Brain pericyte (primary cell): ENCODE measurements at places on chromosomes 4 and X.
A peak's percentile ranks its signal among the peaks of the same experiment; 100 is the strongest.

DNA sequence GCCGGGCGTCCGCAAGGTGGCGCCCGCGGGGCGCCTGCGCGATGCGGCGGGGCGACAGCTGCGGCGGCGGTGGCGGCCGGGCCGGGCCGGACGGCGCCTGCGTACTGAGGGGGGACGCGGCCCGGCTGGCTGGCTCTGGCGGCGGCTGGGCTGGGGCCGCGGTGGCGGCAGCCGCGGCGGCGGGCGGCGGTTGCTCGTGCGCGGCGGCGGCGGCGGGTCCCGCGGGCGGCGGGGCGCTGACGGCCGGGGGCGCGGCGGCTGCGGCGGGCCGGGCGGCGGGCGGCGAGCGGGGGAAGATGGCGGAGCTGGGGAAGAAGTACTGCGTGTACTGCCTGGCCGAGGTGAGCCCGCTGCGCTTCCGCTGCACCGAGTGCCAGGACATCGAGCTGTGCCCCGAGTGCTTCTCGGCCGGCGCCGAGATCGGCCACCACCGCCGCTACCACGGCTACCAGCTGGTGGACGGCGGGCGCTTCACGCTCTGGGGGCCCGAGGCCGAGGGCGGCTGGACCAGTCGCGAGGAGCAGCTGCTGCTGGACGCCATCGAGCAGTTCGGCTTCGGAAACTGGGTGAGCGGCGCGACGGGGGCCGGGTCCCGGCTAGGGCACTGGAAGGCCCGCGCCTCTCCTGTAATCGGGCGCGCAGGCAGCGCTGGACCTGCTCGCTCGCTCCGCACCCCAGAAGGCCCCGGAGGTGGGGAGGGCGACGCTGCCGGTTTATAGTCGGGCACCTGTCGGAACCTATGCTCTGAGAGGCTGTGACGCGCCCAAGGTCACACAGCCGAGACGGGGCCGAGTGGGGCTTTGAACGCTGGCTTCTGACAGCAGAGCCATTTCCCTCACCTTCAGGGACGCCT is at the start of gene TADA2B:
TADA2B (plus strand) TSS at position 89 of the 853 bp plus-strand sequence; CDS start at position 297, 208 bp downstream.
- DNase-seq, result no peak

DNA sequence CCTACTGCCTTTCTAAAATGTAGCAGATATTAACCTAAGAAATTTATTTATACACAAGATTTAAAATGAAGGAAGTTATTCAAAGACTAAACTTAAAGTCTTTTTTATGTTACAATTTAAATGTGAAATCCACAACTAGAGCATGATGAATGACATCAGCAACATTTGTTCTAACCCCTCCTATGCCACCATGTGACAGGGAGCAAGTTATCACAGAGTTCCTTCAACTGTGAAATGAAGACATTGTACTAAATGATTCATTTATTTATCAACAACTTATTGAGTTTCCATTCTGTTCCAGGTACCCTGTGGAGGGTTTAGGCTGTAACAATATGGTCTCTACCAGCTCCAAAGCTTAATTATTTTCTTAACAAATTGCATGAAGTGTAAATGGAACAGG is 76.9 kb downstream of the SLC39A8 start:
- no peak for DNase-seq

GRCh38 chrX:40471965-40472648 is 108.7 kb upstream of the ATP6AP2 start:
- no peak for DNase-seq

GRCh38 chrX:40544343-40545266 is 36.2 kb upstream of the ATP6AP2 start:
- DNase-seq, result no peak

DNA sequence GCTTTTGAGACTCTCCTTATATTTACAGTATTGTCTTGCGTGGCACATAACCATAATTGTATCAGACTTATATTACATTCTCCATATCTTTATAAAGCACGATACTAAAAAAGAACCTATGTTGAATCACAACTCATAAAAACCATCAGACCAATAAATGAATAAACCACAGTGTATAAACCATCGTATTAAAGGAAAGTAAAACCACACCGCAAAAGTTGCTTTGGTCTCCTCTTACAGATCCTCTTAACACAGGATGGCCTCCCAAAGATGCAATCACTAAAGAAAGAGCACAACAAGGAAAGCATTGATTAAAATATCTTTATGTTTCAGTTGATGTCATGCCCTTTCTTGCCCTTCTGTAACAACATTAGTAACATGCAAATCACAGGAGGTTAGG is 437.9 kb downstream of the AFF2 start:
- no peak for DNase-seq

- DNase-seq, result no peak
These were observed 116.7 kb upstream of the TMEM164 start for GRCh38 chrX:109886122-109886761.

DNA sequence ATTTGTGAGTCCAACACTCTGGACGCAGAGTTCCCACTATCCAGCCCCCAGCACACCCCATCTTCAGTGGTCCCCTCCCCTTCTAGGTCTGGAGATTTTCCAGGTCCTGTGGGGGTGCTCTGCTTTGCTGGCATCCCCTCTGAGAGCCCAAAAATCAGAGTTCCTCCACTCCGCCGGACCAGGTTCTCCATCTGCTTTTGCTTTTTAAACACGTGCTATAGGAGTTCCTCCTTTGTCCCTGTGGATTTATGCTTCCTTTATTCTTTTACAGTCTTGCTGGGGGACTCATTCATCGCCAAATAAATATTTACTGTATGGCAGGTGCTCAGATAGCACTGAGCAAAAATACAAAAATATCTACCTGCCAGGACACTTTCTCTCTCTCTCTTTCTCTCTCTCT is 324.7 kb downstream of the STK32B start:
- DNase-seq, result no peak

GRCh38 chrX:39262641-39263040 is 461.4 kb downstream of the MID1IP1 start:
- DNase-seq, result no peak

DNA sequence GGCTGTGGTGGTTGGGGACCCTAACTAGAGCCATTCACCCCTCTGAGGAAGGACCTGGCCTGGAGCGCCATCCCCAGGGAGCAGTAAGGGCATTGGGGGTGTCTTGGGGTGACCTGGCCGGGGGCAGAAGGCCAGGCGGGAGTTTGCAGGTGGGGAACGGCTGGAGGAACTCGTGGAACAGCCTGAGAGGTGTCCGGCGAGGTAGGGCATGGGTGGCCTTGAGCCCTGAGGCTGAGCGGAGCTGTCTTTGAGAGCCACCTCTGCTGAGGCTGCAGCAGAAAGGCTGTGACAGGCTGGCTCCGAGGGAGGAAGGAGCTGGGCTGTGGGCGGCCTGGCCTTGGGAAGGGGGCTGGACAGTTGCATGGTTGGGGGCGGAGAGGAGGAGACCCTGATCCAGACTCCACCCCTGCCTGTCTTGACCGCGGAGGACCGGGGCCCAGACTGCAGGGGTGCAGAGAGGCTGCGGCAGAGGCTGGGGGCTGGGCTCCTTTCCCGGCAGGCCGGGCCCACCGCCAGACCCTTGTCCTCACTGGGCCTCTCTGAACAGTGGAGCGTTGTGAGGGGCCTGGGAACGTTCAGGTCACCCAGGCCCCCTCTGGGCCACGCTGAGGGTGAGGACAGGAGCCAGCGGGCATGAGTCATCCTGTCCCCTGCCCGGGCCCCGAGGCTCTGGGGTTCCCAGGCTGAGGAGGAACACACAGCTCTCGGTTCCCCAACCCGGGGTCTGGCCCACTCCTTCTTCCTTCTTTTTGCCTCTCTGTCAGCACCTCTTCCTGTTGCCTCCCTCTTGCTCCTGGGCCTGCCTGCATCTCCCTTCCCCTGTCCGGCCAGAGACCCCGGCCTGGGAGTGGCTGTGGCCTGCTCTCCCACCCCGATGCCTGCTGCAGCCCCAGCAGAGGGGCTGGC is 8.1 kb downstream of the SH3BP2 start:
- DNase-seq, result peak; percentile 84

DNA sequence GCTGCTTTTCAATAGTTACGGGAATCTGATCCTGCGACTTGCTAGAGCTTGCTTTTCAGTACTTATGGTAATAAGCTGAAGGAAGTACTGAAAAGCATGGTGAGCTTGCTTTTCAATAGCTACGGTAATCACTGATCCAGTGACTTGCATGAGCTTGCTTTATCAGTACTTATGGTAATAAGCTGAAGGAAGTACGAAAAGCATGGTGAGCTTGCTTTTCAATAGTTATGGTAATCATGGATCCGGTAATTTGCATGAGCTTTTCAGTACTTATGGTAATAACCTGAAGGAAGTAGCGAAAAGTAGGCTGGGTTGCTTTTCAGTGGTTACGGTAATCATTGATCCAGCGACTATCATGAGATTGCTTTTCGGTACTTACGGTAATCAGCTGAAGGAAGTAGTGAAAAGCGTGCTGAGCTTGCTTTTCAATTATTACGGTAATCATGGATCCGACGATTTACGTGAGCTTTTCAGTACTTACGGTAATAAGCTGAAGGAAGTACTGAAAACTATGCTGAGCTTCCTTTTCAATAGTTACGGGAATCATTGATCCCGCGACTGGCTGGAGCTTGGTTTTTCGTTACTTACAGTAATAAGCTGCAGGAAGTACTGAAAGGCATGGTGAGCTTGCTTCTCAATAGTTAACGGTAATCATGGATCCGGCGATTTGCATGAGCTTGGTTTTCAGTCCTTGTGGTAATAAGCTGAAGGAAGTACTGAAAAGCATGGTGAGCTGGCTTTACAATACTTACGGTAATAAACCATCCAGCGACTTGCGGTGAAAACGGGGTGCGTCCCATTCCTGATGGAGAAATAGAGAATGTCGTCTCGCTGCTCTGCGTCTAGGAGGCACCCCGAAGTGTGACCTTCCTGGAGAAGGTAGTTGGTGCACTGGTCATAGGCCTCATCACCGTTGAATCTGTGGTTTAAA is 6.5 kb downstream of the CRLF2 start:
- DNase-seq, result no peak

DNA sequence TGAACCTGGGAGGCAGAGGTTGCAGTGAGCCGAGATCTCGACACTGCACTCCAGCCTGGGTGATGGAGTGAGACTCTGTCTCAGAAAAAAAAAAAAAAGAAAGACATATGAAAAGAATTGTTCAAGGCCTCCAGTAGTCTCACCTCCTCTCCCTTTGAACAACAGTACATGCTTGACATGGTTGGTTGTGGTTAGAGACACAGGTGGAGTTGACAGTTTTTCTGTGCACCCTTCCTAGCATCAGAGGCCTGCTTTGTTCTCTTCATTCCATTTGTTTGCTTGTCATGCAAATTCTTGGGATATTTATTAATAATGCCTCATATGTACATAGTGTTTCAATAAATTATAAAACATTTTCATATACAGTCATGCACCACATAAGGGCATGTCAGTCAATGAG is 18.3 kb upstream of the PDCL2 start:
- no peak for DNase-seq

DNA sequence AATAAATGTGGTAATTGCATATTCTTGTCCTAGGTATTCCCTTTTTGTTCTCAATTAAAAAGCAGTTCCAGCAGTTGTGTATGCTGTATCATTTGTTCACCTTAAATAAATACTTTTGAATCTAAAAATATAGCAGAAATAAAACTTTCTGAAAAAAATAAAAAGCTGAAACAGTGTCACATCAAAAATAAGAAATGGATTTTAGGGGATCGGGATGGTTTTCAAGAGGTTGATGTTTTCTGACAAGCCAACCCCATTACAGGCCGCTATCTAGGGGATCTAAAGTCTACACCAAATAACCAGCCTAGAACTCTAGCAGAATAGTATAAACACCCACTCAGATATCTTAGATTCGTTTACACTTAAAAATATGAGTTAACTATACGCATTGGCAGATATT is 95.4 kb upstream of the MAML3 start:
- DNase-seq, result no peak

DNA sequence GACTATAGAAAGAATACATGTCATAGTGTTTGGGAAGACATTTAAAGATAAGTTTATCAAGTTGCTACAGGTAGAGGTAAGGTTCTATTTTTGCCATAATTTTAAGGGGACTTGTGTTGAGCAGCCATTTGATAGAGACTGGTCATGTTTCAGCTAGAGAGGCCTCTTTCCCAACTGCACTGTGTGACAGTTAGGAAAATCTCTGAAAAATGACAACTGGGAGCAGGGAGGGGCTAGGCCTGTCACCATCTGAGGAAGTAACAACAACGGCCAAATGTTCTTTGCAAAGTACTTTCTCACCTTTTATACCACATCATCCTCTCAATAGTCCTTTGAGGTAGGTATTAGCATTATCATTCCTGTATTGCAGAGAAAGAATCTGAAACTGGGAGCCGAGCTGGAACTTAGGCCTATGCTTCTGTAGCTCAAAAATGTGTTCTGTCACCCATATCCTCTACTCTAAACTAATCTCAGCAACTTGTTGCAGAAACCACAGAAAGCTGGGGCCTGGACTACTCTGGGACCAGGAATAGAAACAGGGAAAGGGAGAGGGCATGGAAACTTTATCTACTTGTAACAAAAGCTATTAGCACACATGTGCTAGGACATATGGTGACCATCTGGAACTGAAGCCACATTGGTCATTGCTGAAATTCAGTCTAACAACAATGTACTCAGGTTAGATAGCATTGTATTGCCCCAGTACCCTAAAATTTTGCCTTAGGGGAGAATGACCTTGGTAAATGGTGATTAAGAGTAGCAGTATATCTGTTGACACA is 198.9 kb downstream of the MID1IP1 start:
- DNase-seq, result no peak

DNA sequence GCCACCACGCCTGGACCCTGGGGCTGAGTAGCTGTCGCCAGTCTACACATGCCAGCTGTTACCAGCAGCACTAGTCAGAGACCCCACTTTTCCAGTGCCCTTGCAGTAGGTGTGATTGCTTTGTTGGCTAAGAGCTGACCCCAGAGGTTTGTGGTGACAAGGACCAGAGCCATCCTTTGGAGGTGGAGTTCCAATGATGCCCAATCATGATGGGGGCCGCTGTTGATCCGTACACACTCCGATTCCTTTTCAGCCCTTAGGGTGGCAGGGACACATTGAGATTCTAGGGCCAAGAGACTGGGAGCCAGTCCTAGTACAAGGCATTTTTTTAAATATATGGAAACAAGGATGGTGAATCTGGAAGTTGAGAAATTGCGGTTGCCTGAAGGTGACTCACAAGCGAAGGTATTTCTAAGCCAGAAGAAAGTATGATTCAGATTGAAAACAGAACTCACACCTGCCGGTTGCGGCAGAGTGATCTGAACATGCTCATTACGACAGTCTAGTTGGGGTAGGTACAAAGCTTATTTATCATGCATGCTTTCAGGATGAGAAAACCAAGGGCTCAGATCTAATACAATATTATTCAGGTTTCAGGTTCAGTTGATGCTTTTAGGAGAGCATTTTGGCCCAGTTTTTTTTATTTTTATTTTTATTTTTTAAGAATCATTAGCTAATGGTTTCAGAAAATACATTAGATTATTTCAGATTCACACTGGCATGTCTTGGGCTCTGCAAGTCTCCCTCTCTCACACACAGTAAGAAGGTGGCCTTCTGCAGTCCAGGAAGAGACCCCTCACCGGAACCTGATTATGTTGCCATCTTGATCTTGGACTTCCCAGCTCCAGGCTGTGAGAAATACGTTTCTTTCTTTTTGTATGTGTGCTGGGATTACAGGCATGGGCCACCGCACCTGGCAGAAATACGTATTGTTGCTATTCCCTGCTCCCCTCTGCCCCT is 43.4 kb downstream of the SHROOM2 start:
- DNase-seq, result no peak

DNA sequence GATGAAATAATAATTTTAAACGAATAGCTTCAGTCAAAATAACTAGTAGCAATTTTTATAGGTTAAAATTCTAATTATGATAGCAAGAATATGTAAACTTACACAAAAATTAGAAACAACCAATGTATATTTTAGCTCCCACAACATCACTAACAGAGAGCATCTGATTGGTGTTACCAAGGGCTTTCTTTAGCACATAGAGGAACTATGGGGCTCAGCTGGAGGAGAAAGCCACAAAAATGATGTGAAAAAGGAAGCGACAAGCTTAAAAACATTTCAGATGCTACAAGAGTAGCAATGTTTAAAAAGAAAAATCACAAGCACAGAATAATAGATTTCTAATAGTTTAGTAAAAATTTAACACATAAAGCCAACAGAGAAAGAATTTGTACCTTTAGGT is 56.3 kb downstream of the ATP8A1 start:
- DNase-seq, result no peak
